ENCODE measurements at places on chromosomes 7 and 10. TPM values are rescaled to one million over a fixed set of nuclear protein-coding genes. Genes with fewer than 3 reads are reported as not detected.

DNA sequence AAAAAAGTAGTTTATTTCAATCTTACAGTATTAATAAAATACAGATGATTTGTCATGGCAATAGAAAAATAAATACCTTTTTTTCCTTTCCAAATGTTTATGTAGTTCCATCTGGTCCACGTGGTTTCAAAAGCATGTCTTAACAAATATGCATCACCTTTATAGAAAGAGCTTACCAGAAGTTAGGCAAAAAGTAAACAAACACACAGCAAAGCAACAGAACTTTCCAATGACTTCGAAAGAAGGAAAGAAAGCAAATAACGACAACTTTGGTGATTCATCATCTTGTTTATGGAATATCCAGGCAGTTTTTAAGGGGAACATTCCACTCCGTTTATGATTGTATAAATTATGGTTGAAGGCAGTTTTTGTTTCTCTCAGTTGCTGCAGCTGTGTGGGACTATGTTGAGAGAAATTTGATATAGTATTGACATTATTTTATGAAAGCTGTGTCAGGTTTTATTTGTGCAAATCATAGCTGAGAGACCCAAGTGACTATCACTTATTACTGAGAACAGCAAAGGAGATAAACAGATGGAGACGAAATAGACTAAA lies 203.1 kb downstream of the CDC14C start:
- DNase-seq = no peak

DNA sequence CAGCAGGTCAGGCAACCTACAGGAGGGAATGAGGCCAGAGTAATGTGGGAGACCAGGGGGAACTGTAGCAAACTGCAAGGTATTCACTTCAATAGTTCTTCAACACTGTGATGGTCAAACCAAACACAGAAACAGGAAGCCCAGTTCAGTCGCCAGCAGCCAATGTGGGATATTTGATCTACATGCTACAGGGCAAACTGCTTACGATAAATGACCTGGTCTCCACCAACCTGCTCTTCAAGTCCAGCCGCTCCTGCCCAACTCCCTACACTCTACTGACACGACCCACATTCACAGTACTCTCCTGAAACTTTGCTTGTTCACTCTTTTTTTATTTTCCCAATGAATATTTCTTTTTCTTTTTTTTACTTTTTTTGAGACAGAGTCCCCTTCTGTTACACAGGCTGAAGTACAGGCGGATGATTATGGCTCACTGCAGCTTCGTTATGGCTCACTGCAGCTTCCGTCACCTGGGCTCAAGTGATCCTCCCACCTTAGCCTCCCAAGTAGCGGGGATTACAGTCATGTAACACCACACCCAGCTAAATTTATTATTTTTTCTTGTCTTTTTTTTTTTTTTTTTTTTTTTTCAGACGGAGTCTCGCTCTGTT lies 42.1 kb downstream of the MDH2 start:
- DNase-seq = no peak

- DNase-seq = no peak
Observed at GRCh38 chr10:69643779-69644657, 14.0 kb downstream of the FAM241B start.

OPN1SW gene
- total RNA-seq = not detected

GRCh38 chr7:1638215-1638661 lies 31.8 kb upstream of the ELFN1 start:
- no peak for DNase-seq

CLIP2 gene
- 42.0 TPM for total RNA-seq

DNA sequence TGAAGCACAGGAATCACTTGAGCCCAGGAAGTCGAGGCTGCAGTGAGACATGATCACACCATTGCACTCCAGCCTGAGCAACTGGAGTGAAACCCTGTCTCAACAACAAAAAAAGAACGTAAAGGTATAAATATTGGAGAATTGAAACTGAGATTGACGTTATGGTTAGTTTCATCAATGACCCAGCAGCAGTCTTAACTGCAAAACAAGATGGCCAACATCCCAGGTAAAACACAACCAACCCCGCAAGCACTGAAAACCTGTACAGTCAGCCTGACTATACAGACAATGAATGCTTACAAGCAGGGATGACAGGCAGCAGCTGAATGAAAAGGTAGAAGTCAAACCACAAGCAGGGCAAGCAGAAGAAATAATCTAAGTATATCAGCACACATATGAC lies 34.7 kb downstream of the WAPL start:
- DNase-seq = no peak

DNA sequence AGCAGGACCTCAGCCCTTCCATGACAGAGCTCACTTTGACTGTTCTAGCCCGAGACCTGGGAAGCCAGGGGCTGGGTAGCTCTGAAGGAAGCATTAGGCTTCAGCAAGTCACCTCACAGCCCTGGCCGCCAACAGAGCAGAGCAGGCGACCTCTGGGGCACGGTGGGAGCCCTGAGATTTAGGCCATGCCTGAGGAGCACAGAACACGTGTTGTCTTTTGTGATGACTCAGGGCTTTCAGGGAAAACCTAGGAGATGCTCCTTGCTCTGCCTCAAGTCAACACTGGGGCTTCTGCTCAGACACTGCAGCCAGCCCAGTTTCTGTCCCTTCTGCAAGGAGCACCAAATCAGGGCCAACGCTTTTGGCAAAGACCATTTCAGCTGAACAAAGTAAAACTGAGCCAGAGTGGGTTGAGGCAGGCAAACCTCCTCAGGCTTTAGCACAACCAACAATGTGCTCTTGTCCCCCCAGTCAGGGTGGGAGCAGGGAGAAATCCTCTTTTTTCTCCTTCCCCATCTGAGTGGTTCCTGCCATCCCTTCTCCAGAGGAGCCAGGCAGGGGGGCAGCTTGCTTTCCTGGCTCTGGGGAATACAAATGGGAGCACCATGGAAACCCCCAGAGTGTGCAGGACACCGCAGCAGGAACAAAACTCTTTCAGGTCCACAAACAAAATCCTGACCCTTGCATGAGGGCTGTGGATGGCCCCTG lies 14.4 kb downstream of the CAMK2G start:
- DNase-seq = no peak
